ENCODE measurements at places on chromosomes 6 and 20.

DNA sequence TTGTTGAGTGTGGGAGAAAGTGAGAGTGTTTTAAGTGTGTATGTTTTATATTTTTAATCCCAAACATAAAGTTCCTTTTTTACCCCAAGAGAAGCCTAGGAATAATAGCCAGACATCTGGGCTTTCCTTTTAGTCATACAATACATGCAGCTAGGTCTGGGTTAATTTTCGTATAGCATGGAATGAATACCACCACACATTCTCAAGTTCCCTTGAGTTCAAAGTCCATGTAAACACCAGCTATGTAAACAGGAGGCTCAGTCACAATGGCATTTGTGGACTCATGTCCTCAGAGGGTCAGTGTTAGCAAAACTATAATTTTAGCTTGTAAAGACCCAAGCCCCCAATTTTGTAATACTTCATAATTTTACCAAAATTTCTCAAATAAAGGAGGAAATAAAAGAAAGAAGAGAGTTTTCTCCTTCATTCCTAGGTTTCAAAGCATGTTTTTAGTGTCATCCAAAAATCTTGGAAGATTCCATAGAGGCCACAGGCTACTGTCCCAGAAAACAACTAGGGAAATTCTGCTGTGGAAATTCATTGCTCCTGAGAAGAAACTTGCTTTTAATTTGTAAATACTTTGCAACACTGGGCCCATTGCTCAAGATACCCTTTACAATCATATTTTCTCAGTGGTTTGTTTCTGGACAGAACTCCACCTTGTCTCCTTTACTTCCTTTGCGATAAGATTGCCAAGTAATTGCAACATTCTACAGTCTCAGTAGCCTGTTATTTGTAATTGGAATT, 671.2 kb downstream of the COL12A1 start:
- DNase-seq, result no peak

GRCh38 chr6:86822747-86823146, 114.6 kb upstream of the HTR1E start:
- DNase-seq, result no peak

DNA sequence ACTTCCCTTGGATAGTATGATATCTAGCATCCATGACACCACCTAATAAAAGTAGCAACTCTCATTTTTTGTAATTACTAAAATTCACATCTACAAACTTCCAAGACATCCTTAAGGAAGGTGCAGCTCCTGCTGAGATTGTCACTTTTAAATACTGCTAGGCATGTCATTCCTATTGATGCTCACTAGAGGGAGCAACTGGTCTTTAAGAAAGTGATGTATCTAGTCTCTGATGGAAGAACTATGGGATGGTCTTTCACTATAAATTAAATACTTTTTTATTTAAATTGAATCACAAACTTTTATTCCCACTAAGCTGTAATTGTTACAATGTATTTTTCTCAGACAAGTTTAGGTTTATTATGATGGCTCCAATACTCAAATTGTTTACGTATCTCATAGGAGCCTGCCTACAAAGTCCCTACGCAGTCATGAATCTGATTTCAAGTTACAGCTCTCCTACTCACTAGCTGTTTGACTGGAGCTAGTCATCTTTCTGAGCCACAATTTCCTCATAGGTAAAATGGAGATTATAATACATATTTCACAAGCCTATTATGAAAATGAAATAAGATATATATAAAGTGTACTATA, 8.1 kb upstream of the TSPYL1 start:
- DNase-seq, result peak; percentile 71

- no peak for DNase-seq
These were observed 137.6 kb downstream of the CLIC5 start for GRCh38 chr6:45877970-45878590.

DNA sequence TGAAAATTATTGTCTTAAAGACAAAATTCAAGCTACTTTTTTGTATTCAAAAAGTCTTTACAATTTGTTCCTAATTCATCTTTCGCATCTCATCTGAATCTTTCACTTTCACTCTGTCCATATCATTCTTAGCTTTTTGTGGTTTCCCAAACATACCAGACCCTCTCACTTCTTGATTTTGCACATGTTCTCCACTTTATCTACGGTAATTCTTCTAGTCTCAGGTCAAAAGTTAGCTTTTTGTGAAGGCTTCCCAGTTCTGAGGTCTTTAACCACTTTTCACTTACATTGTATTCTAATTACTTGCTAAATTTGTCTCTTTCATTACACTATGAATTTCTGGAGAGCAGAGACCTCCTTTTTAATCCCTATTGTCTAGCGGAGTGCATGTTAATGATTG, 34.6 kb upstream of the EPHA7 start:
- DNase-seq, result peak; percentile 51

DNA sequence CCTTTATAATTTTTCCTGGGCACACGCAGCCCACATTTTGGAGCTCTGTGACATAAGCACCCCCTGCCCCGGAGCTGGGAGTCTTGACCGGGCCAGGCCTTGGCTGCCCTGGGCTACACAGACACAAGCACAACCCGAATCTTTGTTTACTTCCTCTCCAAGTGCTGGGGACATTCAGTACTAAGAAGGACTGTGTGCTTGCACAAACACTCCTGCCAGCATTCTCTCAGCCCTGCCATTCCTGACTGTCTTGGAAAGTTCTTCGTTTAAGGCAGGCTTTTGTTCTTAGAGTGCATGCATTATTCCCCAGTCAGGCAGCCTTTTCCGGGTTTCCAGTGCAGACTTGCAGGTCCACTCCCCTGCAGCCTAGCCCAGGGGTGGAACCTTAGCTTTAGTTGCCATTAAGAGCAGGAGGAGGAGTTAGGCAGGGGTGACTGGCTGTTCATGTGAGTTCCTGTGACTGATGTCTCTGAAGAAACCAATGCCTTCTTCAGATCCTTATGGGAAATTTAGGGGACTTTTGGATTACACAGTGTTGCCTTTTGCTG, 28.6 kb downstream of the FOXO3 start:
- peak; percentile 95 for DNase-seq

DNA sequence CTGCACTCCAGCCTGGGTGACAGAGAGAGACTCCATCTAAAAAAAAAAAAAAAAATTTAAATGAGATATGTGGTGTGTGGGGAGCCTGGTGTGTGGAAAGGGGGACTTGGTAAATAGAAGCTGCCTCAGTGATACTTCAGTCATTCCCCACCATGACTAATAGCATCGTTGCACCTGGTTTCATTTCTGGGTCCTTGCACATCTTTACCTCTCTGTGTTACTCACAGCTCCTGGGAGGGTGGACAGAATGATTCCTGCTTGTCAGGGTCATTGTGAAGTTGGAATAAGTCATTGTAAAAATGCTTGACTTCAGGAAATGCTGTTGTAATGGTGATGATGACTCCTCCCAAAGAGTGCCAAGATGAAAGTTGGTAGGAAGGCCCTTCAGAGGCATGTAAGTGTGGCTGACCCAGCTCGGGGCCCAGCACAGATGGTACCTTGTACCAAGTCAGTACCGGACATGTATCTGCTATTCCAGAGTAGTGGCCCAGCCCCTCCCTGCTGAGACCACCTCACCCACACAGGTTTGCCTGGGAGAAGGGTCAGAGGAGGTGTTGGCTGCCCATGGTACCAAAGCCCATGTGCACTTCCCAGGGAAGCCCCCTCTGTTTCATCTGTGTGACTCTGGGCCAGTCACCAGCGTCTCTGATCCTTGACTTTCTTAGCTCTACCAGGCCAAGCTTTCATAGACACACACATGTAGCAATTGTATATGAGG, 48.4 kb downstream of the PLAGL2 start:
- no peak for DNase-seq

GRCh38 chr20:8800089-8800488, 268.8 kb upstream of the PLCB4 start:
- DNase-seq, result no peak

- DNase-seq, result peak; percentile 95
These were observed 9.1 kb upstream of the MAP1LC3A start for GRCh38 chr20:34549291-34549928.

DNA sequence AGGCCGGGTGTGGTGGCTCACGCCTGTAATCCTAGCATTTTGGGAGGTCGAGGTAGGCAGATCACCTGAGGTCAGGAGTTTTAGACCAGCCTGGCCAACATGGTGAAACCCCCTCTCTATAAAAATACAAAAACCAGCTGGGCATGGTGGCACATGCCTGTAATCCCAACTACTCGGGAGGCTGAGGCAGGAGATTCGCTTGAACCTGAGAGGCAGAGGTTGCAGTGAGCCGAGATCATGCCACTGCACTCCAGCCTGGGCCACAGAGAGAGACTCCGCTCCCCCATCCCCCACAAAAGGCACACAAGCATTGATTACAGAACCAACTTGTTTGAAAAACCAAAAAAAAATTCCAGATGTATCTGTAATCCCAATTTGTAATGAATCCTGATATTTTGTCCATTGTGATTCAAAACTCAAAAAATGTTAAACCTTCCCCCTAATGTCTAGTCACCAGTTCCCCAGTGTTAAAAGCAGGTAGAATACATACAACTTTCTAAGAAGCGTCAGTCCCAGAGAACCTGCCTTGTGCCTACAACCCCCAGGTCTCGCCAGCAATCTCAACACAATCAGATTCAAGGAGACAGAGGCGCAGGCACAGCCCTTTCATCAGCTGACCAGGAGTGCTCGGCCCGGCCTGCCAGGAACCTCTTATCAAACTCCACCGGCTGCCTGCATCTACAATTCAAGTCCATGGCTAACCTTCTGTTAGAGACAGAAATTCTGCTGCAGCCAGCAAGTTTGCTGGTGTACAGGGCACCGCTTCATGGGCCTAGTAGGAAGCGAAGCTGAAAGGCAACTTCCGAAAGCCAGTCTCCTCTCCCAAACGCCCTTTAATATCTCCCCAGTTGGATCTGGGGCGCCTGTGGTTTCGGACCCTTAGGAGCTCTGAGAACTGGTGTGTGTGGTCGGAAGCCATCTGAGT, 2.1 kb downstream of the EZR start:
- peak; percentile 92 for DNase-seq

- no peak for DNase-seq
These were observed 18.3 kb downstream of the TRERF1 start for GRCh38 chr6:42433409-42433808.

DNA sequence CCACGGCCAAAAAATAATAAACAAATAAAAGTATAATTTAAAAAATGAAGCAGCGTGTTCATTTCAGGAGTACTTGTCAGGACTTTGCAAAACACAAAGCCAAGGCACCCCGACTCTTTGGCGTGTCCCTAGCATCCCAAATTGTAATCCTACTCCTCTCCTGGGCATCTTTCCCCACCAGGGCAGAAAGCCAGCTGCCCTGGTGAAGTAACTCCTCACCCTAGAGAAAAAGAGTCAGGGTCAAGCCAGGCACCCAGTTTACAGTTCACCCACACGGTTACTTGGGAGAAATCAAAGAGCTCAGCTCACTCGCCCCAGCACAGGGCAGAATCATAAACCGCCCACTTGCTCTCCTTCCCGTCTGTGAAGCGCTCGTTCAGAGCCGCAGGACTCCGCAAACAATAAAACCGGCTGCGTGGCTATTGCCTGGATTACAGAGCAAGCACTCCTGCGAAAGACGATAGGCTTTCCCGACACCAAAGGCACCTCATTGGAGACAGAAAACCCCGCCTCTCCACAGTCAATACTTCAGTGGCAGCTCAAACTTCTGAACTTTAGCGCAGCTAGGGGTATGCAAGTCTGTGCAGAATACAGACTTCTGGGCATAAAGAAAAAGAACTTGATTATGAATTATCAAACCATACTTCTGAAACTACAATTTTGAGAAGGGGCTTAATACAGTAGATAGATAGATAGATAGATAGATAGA, 73.0 kb upstream of the NHSL1 start:
- peak; percentile 88 for DNase-seq

GRCh38 chr6:160927416-160927815, 64.2 kb upstream of the MAP3K4 start:
- DNase-seq, result no peak

- no peak for DNase-seq
These were observed 256.6 kb downstream of the C6orf118 start for GRCh38 chr6:165052561-165053480.

All from mesendoderm (in vitro differentiated cells).